NCI-H1417 treated with DMSO at 0.1 percent for 48 hours (cell line): ENCODE measurements at places on chromosomes 4 and X.

- no peak for DNase-seq
Observed at GRCh38 chr4:136650541-136651277, 881.6 kb downstream of the PCDH18 start.

GRCh38 chrX:75181721-75182120, 25.6 kb upstream of the ABCB7 start:
- no peak for DNase-seq

GRCh38 chrX:68942840-68943239, 114.0 kb downstream of the EFNB1 start:
- no peak for DNase-seq

- no peak for DNase-seq
Observed at GRCh38 chrX:24229976-24230375, 80.4 kb downstream of the ZFX start.

DNA sequence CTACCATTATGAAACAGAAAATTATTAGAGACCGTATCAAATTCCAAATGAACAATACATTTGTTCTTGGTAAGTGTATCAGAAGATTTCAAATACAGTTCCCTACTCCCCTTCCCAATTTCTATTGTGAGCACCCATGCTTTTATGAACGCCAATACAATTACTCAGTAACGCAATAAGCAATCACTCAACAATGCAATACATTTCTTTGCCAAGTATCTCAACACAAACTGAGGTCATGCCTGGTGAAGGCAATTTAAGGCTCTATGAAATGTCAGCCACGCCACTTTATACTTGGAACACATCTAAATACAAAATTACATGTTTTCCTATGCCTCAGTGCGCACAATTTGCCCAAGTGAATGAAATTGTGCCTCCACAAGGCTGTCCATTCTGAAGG, 712 bp downstream of the PNPLA4 start:
- no peak for DNase-seq

- DNase-seq = no peak
Observed at GRCh38 chrX:18415386-18415785, 10.0 kb upstream of the CDKL5 start.

GRCh38 chrX:80513625-80514024, 93.4 kb downstream of the TENT5D start:
- DNase-seq = no peak

GRCh38 chr4:141371206-141371605, 150.5 kb downstream of the ZNF330 start:
- no peak for DNase-seq

- no peak for DNase-seq
Observed at GRCh38 chr4:103026868-103027267, 7.4 kb upstream of the SLC9B1 start.

DNA sequence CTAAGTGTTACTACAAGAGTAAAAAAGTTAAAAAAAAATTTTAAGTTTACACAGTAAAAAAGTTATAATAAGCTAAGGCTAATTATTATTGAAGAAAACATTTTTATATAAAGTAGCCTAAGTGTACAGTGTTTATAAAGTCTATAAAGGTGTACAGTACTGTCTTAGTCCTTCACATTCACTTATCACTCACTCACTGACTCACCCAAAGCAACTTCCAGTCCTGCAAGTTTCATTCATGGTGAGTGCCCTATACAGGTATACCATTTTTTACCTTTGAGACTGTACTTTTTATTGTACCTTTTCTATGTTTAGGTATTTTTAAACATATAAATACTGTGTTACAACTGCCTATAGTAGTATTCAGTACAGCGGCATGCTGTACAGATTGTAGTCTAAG, 74.2 kb downstream of the TMEM165 start:
- no peak for DNase-seq

- no peak for DNase-seq
Observed at GRCh38 chrX:108331126-108331909, 106.9 kb downstream of the COL4A6 start.

- peak; percentile 42 for DNase-seq
Observed at GRCh38 chr4:110087070-110087708, 111.2 kb downstream of the ELOVL6 start.

GRCh38 chrX:72340041-72340440, 34.3 kb upstream of the CITED1 start:
- DNase-seq = no peak

DNA sequence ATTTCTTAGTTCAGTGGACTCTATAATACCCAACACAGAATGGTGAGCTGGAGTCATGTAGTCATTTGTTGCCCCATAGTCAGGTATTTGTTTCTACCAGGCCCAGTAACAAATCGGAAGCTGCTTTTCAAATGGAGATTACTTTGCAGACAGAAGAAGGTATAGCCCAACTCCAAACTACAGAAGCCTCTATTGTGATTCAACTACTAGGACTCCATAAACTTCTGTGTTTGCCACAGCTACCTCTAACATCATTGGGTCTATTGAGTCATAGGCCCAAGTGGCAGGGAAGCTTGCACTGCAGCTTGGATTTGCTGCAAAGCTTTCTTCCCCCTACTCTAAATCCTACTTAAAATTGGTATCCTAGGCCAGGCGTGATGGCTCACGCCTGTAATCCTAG, 148.8 kb upstream of the STK26 start:
- DNase-seq = no peak

GRCh38 chrX:44003975-44004374, 30.8 kb upstream of the NDP start:
- no peak for DNase-seq

- DNase-seq = no peak
Observed at GRCh38 chr4:69773484-69773883, 13.1 kb upstream of the SULT1B1 start.

- no peak for DNase-seq
Observed at GRCh38 chr4:177008071-177008835, 215.5 kb upstream of the VEGFC start.
